ENCODE measurements at places on chromosomes 5 and 9.

- no peak for DNase-seq
Measured at GRCh38 chr5:179766021-179766725, 27.6 kb upstream of the LTC4S start.

DNA sequence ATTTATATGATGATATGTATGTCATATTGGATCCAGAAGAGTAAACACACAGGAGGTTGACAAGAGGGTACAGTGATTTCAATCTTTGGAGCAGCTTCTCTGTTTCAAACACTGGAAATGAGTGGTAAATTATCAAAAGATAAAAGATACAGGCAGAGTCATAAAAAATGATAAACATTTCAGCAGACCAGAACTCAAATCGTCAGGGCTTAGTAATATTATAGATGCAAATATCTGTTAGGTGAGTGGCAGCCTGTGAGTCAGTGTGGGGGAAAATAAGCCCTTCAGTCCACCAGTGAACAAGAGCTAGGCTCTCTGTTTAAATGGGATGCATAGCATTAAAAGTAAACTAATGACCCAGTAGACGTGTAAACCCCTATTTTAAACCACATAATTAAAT is 1378.1 kb downstream of the EFNA5 start:
- DNase-seq: no peak

GRCh38 chr9:123423311-123423640 is 67.3 kb downstream of the CRB2 start:
- no peak for DNase-seq

DNA sequence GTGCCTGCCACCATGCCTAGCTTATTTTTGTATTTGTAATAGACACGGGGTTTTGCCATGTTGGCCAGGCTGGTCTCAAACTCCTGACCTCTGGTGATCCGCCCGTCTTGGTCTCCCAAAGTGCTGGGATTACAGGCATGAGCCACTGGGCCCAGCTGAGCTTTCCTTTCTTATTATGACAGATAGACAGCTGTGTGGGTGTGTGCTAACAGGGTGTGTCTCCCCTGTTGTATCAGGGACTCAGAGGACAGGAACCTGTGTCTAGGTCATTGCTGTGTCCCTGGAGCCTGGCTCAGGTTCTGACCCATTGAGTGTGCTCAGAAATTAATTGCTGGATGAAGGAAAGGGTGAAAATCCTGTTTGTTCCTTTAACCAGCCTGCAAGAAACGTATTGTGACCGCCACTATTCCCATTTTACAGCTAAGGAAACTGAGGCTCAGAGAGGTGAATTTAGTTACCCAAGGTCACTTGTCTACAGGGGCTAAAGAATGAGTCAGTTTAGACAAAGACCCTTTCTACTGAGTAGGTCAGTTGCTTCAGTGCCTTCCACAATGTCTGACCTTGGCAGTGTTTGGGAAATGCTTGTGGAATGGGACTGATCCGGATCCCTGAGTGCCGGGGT is 16.8 kb downstream of the NCS1 start:
- DNase-seq: no peak

- DNase-seq: no peak
Measured at GRCh38 chr9:124835026-124835557, 18.2 kb upstream of the WDR38 start.

GRCh38 chr5:135329066-135329912 is 69.7 kb downstream of the MACROH2A1 start:
- DNase-seq: no peak

- DNase-seq: no peak
Measured at GRCh38 chr5:55773057-55773456, 35.2 kb downstream of the DDX4 start.

GRCh38 chr5:36703245-36703860 is 96.9 kb downstream of the SLC1A3 start:
- no peak for DNase-seq

Data from HFF-Myc (cell line).